Activated T-helper 9 cell treated with anti-CD3 and anti-CD28 coated beads, Interleukin-2, amount 50 U/mL, for 16 hours (primary cell): ENCODE measurements at places on chromosomes 12 and 14.

DNA sequence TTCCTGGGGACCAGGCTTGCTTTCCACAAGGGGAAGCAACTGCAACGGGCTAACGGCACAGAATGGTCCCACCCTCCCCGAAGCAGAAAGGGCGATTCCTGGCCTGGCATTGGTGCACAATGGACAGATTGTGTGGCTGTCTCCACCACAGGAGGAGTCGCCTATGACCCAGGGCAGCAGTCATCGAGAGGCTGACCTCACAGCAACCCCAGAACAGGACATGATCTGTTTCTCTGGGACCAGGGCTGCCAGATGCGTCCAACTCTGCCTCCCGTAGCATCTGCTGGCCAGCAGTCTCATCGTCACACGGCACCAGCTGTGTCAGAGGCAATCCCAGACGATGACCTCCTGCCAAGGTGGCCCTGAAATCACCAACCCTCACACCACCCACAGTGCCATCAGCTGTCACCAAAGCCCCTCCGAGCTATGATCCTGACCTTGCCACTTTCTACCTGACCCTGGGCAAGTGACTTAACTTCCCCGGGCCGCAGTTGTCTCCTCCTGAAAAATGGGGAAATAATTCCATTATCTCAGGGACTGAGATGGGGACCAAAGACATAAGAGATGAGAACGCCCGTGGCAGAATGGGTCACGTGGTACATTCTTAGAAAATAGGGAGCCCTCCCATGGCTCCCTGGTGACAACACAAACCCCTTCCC, 86.7 kb downstream of the CHGA start:
- DNase-seq, result no peak

- no peak for DNase-seq
These were observed 106.7 kb upstream of the SFSWAP start for GRCh38 chr12:131603939-131604795.

DNA sequence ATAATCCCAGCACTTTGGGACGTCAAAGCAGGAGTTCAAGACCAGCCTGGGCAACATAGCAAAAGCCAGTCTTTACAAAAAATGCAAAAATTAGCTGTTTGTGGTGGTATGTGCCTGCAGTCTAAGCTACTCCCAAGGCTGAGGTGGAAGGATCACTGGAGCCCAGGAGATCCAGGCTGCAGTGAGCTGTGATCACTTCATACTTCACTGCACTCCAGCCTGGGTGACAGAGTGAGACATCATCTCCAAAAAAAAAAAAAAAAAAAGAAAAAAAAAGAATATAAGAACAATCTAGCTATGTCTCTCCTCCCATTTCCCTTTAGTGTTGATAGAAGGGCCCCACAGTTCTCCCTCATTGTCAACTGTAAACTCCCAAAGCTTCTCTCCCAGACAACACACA, 3.5 kb upstream of the BCAT1 start:
- no peak for DNase-seq

GRCh38 chr12:66813137-66813892, 134.4 kb upstream of the GRIP1 start:
- DNase-seq, result no peak
